Ascending aorta (tissue), 2 donors: ENCODE measurements at places on chromosomes 5 and 9. TPM values are rescaled to one million over a fixed set of nuclear protein-coding genes. Genes with fewer than 3 reads are reported as not detected.

DNA sequence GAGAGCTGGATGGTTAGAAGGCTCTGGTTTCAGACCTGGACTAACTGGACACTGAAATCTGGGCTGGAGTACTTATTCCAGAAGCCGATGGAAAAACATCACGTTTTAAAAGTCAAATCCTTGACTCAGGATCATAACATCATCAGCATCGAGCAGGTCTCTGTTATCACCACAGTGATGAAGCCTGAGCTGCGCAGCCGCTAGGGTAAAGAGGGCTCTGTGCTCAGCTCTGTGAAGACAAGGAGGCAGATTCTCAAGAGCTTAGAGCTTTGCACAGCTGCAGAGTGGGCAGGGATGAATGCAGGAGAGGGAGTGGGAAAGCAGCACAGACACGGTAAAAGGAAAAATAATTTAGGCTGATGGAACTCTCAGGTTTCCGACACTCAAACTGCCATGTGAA, 208.8 kb upstream of the TAS2R1 start:
- H3K36me3 ChIP-seq, result no peaks in the 10 kb centered on the region
- no peak overlapping the region for H3K27ac ChIP-seq
- H3K27me3 ChIP-seq, result no peaks in the 10 kb centered on the region
- no peak overlapping the region for H3K4me3 ChIP-seq
- DNase-seq, result no peak

DNA sequence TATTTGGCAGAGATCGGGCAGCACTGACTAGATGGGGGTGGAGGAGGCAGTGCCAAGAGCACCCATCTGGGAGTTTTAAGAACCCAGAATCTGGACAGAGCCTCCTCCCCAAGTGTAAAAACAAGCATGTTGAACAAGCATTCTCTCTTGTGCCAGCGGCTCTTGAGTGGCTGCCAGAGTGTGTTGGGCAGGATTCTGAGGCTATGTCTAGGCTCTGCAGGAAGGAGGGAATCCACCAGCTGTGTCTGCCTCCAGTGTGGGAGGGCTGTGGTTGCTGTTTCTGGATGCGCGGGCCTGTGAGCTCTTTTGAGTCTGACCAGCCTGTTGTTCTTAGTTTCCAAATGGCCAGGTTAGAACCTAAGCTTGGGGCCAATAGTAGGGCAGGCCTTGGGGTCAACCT, 39.8 kb downstream of the HMCN2 start:
- DNase-seq, result no peak
- H3K27me3 ChIP-seq, result no peaks in the 10 kb centered on the region
- H3K4me3 ChIP-seq, result no peak overlapping the region
- H3K27ac ChIP-seq, result no peak overlapping the region

- no peaks in the 10 kb centered on the region for H3K36me3 ChIP-seq
- H3K4me1 ChIP-seq, result no peaks in the 10 kb centered on the region
- H3K4me3 ChIP-seq, result no peak overlapping the region
- H3K27me3 ChIP-seq, result no peaks in the 10 kb centered on the region
- no peak overlapping the region for H3K27ac ChIP-seq
- no peak for DNase-seq
Observed at GRCh38 chr5:127673117-127673800, 24.4 kb downstream of the CTXN3 start.

GRCh38 chr5:36875790-36876298, 725 bp upstream of the NIPBL start:
- no peak for DNase-seq
- H3K4me1 ChIP-seq, result peaks cover 4% of the 10 kb centered on the region
- no peaks in the 10 kb centered on the region for H3K36me3 ChIP-seq
- H3K27me3 ChIP-seq, result no peaks in the 10 kb centered on the region

DNA sequence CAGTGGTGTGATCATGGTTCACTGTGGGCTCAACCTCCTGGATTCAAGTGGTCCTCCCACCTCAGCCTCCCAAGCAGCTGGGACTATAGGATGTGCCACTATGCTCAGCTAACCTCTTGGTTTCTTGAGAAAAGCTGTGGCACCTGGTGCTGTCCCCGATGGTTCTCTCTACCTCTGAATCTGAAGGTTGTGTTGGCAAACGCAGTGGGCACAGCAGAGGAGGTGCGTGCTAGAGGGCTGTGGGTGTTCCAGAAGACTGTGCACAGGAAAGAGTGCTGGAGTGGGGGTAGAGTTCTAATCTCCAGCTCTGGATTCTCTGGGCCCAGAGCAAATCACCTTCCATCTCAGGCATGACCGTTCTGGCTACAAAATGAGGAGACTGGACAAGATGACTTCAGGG, 12.5 kb downstream of the RGS3 start:
- H3K27me3 ChIP-seq, result no peaks in the 10 kb centered on the region
- DNase-seq, result no peak
- H3K4me1 ChIP-seq, result peaks cover 6% of the 10 kb centered on the region
- H3K4me3 ChIP-seq, result no peak overlapping the region
- no peaks in the 10 kb centered on the region for H3K36me3 ChIP-seq
- H3K27ac ChIP-seq, result no peak overlapping the region

DNA sequence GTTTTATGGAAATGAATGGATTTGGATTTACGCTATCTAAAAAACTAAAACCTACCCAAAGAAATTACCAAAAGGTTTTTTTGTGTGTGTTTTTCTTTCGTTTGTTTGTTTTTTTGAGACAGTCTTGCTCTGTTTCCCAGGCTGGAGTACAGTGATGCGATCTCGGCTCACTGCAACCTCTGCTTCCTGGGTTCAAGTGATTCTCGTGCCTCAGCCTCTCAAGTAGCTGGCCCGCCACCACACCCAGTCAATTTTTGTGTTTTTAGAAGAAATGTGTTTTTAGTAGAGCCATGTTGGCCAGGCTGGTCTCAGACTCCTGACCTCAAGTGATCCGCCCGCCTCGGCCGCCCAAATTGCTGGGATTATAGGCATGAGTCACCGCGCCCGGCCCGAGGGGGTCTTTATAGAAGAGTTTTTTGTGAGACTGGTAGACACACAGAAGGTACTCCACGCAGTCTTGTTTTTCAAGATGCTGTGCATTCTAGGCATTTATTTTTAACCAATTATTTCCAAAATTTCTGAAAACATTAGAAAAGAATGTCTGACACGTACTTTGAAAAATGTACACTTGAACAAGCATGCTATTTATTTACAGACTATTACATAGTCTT, 75.7 kb downstream of the NR6A1 start:
- H3K4me1 ChIP-seq, result no peaks in the 10 kb centered on the region
- no peaks in the 10 kb centered on the region for H3K27me3 ChIP-seq
- H3K27ac ChIP-seq, result no peak overlapping the region
- no peaks in the 10 kb centered on the region for H3K36me3 ChIP-seq
- DNase-seq, result no peak
- H3K4me3 ChIP-seq, result no peak overlapping the region

- no peaks in the 10 kb centered on the region for H3K27me3 ChIP-seq
- H3K36me3 ChIP-seq, result no peaks in the 10 kb centered on the region
- no peak overlapping the region for H3K27ac ChIP-seq
- peaks cover 55% of the 10 kb centered on the region for H3K4me1 ChIP-seq
- DNase-seq, result no peak
Observed at GRCh38 chr5:139296862-139297326, 3.4 kb downstream of the MATR3 start.

DNA sequence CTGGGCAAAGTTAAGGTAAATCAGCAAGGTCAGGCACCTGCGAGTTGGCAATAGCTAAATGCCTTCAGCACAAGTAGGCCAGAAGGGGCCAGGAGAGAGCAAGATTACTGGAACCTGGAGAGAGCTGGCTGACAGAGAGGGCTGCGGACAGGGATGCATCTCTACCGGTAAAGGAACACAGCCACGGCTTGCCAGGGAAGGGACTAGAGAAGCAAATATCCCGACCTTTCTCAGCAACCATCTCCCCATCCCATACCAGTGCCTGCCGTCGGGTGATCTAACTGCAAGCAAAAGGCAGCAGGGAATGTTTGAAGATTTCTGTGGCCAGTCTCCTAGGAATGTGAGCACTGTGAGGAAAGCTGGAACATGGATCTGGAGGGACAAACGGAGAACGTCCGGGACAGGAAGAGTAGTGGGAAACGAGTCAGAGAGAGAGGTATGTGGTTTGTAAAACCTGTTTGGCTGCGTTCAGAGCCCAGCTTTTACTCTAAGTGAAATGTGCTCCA, 15.9 kb upstream of the ABLIM3 start:
- no peaks in the 10 kb centered on the region for H3K36me3 ChIP-seq
- DNase-seq, result no peak
- H3K27ac ChIP-seq, result no peak overlapping the region
- no peak overlapping the region for H3K4me3 ChIP-seq
- no peaks in the 10 kb centered on the region for H3K4me1 ChIP-seq

- no peaks in the 10 kb centered on the region for H3K27me3 ChIP-seq
- H3K27ac ChIP-seq, result no peak overlapping the region
- DNase-seq, result no peak
Observed at GRCh38 chr9:11874414-11874813, 818.8 kb upstream of the TYRP1 start.

DNA sequence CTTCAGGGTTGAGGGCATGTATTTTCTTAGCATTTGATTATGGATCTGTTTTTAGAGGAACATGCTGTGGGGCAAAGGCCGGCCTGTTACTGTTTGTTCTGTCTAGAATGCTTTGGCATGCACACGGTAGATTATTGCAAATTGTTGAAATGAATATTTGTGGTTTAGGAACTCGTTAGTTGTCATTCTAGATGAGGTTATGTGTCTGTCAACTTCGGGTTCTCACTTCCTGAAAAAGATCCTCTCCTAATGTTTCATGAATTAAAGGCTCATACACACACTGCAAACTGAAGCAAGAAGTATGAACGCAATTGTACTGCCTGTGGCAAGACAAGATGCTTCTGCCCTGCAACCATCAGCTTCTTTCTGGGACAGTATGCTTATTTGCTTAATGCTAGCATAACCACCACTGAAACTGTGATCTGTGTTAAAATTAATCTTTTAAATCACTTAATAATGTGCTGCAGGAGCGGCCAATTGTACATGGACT, 99.6 kb downstream of the BASP1 start:
- no peaks in the 10 kb centered on the region for H3K36me3 ChIP-seq
- H3K27me3 ChIP-seq, result no peaks in the 10 kb centered on the region
- no peak overlapping the region for H3K27ac ChIP-seq

GRCh38 chr5:149519601-149520000, 31.6 kb downstream of the CSNK1A1 start:
- H3K27ac ChIP-seq, result no peak overlapping the region
- H3K36me3 ChIP-seq, result peaks cover 25% of the 10 kb centered on the region
- H3K4me3 ChIP-seq, result no peak overlapping the region
- DNase-seq, result no peak
- peaks cover 54% of the 10 kb centered on the region for H3K4me1 ChIP-seq

DNA sequence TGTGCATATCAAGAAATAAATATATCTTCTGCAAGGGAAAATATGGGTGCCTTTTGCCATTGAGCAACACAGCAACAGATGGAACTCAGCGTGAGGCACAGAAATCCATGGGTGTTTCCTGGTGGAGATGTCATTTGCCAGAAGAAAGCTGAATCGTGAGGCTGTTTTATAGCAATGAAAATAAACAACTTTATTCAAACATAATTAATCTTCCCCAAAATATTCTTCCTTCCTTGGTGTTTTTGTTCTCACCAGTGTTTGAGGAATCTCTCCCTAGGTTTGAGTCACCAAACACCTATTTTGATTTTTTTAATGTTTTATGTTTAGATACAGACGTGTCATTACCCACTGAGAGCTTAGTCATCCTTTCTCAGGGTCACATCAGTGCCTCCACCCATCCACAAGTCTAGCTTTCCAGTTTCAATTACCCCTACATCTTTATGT, 65.8 kb upstream of the PAPPA start:
- no peaks in the 10 kb centered on the region for H3K27me3 ChIP-seq
- no peaks in the 10 kb centered on the region for H3K36me3 ChIP-seq
- no peak overlapping the region for H3K4me3 ChIP-seq
- H3K4me1 ChIP-seq, result no peaks in the 10 kb centered on the region

GRCh38 chr5:151123897-151124751, 33.5 kb downstream of the ANXA6 start:
- H3K27ac ChIP-seq, result peak overlapping the region; percentile 46

GRCh38 chr5:64853777-64854176, 85.0 kb downstream of the CWC27 start:
- no peaks in the 10 kb centered on the region for H3K36me3 ChIP-seq
- no peak overlapping the region for H3K4me3 ChIP-seq
- no peak for DNase-seq
- H3K4me1 ChIP-seq, result no peaks in the 10 kb centered on the region
- no peak overlapping the region for H3K27ac ChIP-seq
- H3K27me3 ChIP-seq, result no peaks in the 10 kb centered on the region

DNA sequence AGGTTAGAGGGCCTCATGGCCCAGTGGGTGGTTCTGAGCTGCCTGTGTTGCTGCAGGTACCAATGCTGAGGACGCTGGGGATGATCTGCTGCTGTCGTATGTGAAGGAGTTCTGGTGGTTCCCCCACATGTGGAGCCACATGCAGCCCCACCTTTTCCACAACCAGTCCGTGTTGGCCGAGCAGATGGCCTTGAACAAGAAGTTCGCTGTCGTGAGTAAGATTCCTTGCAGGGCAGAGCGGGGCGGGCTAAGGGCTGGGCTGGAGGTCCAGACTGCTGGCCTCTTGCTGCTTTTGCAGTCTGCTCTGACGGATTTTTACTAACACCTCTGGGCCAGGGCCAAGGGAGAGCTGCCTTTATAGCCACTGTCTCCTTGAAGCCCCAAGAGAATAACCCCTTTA, 26.9 kb downstream of the NDST1 start:
- H3K27me3 ChIP-seq, result no peaks in the 10 kb centered on the region
- H3K27ac ChIP-seq, result no peak overlapping the region
- H3K36me3 ChIP-seq, result peaks cover 65% of the 10 kb centered on the region
- H3K4me3 ChIP-seq, result no peak overlapping the region
- H3K4me1 ChIP-seq, result peaks cover 12% of the 10 kb centered on the region

DNA sequence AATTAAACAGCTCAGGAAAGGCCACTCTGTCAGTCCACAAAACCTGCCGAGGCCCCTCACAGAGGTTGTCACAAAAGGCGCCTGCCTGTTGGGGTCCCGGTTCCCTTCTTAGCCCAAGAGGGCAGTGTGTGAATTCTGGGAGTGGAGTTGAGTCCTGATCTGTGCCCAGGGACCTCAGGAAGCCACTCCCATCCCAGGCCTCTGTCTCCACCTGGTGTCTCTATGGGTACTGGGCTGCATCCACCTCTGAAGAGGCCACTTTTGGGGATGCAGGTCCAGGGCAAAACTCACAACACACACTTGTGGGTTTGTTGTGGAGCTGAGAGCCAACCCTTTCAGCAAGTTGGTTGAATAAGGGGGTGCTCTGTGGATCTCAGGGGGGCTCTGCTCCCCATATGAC, 74.3 kb upstream of the STXBP1 start:
- H3K27ac ChIP-seq, result peak overlapping the region; percentile 59
- H3K4me1 ChIP-seq, result peaks cover 68% of the 10 kb centered on the region
- no peaks in the 10 kb centered on the region for H3K27me3 ChIP-seq
- no peak overlapping the region for H3K4me3 ChIP-seq
- DNase-seq, result no peak

GRCh38 chr5:113054899-113055298, 78.3 kb downstream of the DCP2 start:
- DNase-seq, result no peak
- no peaks in the 10 kb centered on the region for H3K36me3 ChIP-seq
- no peak overlapping the region for H3K27ac ChIP-seq
- no peak overlapping the region for H3K4me3 ChIP-seq
- peaks cover 4% of the 10 kb centered on the region for H3K4me1 ChIP-seq

LRRC19 gene
- total RNA-seq, result not detected

PCDHB10 gene
- 0.21 TPM for total RNA-seq

KIF20A gene
- not detected for total RNA-seq

SOHLH1 gene
- not detected for total RNA-seq

PDGFRB gene
- total RNA-seq, result 341 TPM

SEC16A gene
- total RNA-seq, result 66.1 TPM

VAV2 gene
- 12.7 TPM for total RNA-seq

QRFP gene
- not detected for total RNA-seq

FREM1 gene
- 0.85 TPM for total RNA-seq

PRR16 gene
- total RNA-seq, result 28.7 TPM

HTR1A gene
- total RNA-seq, result not detected

PAEP gene
- not detected for total RNA-seq
